ENCODE measurements at places on chromosomes 12 and 14.
A peak's percentile ranks its signal among the peaks of the same experiment; 100 is the strongest.

- DNase-seq: peak; percentile 15
Measured at GRCh38 chr14:80930836-80931389, 10.6 kb downstream of the CEP128 start.

GRCh38 chr12:17060260-17060659 is 454.3 kb upstream of the LMO3 start:
- DNase-seq: no peak

GRCh38 chr12:42495244-42495643 is 94.3 kb downstream of the PRICKLE1 start:
- no peak for DNase-seq

DNA sequence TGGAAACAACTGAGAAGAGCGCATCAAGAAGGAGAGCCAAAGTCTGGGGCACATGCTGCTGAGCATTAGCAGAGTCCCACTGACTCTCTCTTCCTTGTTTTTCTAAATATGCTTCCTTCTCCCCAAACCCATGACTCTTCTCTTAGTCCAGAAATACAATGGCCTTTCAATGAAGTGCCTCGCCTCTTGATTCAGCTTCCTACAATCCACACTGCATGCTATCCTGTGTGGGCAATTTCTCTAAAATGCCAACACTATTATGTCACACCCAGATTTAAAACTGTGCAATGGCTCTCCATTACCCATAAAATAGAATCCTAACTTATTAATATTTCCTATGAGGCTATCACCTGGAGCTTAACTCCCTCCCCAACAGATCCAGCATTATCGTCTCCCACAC is 198.6 kb downstream of the RPAP3 start:
- DNase-seq: no peak

DNA sequence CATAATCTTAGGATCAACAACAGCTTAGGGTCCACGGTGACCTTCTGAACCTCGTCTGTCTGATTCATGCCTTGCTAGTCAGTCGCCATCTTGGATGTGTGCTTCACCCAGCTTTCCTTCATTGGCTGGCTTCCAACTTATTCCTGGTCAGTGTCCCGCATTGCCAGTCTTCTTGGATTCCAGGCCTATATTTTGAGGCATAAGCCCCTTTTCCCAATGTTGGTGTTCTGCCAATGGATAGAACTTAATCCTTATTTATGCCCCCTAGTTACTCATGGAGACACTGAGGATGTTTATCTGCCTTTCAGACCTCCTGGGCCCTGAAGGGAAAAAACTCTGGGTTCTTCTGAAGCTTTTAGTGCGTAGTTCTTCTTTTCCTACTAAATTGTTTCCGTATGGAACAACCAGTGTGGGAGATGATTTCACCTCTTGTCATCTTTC is 5.8 kb downstream of the JDP2 start:
- no peak for DNase-seq

GRCh38 chr14:86088156-86088555 is 558.2 kb downstream of the FLRT2 start:
- DNase-seq: no peak

- DNase-seq: no peak
Measured at GRCh38 chr12:98385641-98386040, 129.7 kb upstream of the TMPO start.

Data from DMS79 treated with DMSO at 0.1 percent for 48 hours (cell line).